HFFc6 (cell line): ENCODE measurements at places on chromosomes 2 and 18. TPM values are rescaled to one million over a fixed set of nuclear protein-coding genes. Genes with fewer than 3 reads are reported as not detected.

Gene SLC16A14
- total RNA-seq: 0.53 TPM in 1 of 3 replicates, not detected in the others

DNA sequence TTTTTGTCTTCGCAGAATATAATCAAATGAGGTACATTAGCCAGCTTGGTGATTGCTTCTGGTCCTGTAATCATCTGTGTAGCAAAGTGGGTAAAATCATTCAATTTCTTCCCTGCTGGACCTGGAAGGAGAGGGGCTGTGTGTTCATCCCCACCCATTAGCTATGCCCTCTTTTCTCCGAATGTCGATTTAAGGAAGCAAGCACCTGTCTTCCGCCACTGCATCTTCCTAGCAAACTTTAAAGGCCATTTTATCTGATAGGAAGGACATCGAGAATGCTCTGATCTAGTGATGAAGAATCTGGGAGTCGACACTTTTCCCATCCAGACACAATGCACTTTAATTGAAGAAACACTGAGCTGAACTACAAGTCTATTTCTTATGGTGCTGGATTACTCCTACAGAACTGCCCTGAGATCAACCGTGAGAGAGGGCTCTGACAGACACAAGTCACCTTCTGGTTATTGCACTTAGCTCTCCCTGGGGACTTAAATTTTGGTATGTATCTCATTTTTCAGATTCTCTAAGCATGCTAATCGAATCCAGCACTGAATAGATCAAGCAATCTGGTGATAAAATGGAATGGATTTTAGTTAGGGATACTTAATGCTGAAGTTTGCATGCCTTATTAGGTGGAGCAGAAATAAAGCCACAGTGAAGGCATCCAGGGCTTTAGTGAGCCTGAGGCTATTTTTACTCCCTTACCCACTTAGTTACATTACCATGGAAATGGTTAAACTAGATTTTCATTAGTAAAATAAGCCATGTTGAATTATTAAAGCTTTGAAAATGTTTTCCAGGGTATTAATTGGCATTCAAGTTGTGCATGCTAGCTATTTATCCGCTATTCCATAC lies 1.3 kb downstream of the NYAP2 start:
- DNase-seq: no peak

- DNase-seq: no peak
Observed at GRCh38 chr2:12718015-12718671, 1.4 kb downstream of the TRIB2 start.

Gene CXCR2
- not detected in 3 replicates for total RNA-seq

- no peak for DNase-seq
Observed at GRCh38 chr18:32724071-32724749, 48.6 kb downstream of the KLHL14 start.

GRCh38 chr2:227576110-227576509 lies 22.6 kb upstream of the SCYGR2 start:
- peak; percentile 7 for DNase-seq

Gene CD302
- total RNA-seq: 1.9 to 4.3 TPM (median 2.4 TPM) in 3 replicates

Gene IGFBP2
- total RNA-seq: not detected in 3 replicates

Gene NT5DC4
- total RNA-seq: not detected in 3 replicates

Gene SLC5A7
- total RNA-seq: not detected in 3 replicates

DNA sequence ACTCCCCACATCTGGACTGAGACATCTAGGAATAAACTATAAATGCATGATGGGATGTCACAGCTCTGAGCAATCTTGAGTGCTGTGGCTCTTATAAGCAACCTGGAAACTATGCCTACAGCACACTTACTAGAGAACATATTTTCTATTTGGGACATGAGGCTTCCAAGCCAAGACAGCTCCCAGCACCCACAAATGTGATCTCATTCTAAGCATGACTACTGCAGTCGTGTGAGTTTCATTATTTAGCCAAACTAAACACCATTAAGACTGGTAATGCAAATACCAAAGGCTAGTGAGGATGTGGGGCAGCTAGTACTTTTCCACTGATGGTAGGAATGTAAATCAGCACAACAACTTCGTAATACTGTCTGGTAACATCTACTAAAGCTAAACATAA lies 72.5 kb downstream of the RTTN start:
- peak; percentile 96 for DNase-seq

Gene ASB18
- total RNA-seq: not detected in 3 replicates

Gene RESP18
- total RNA-seq: not detected in 3 replicates
